ENCODE measurements at places on chromosomes 1 and 21.

- no peak for DNase-seq
These were observed 56.4 kb upstream of the TPTE start for GRCh38 chr21:10464975-10465374.

DNA sequence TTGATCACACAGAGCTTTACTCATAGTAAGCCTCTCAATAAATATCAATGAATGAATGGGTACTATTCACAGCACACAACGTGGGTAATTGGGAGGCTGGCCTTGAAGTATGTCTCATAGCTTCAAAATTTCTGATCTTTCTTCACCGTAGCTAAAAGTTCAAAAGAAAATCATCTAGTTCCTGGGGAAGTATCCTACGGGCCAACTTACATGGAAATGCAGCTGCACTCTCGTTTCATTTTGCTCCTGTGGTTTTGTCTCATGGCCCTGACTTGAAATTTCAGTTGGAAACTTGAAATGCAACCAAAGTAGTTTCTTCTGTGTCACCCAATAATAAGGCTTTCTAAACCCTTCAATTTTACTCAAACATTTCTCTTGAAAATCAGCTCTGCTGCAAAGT is 76.1 kb upstream of the CNIH3 start:
- no peak for DNase-seq

DNA sequence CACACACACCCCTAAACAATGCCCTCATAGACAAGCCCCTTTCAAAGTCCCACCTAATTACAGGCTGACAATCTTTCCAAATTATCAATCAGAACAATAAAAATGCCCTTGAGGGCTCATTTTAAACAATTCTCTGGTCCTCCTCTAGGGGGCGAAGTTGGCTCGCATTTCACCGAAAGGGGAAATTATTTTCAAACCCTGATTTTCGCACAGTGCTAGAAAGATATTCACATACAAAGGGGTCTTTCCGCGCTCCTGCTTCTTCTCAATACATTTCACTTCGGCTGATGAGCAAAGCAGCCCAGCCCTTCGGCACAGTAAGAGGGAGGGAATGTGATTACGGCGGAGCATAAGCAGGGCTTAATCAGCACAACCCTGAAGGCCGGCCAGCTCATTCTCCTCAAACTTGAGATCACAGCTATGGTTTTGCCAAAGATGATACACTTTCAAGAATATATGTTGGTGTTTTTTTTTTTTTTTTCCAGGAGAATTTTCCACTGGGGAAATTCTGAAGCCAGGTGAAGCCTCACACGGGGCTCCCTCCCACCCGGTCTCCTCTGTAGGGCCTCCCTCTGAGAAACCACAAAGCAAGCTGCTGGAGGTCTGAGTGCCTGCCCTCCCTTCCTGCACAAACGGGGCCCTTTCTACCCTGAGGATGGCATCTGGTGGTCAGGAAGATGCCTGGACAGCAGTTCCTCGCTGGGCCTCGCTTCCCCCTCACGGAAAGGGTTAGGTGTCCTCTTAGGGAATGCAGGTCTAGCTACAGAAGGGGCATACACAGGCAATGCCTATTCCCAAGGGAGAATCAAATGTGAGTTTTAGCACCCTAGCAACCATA is 66.9 kb downstream of the GNG12 start:
- peak; percentile 56 for DNase-seq

DNA sequence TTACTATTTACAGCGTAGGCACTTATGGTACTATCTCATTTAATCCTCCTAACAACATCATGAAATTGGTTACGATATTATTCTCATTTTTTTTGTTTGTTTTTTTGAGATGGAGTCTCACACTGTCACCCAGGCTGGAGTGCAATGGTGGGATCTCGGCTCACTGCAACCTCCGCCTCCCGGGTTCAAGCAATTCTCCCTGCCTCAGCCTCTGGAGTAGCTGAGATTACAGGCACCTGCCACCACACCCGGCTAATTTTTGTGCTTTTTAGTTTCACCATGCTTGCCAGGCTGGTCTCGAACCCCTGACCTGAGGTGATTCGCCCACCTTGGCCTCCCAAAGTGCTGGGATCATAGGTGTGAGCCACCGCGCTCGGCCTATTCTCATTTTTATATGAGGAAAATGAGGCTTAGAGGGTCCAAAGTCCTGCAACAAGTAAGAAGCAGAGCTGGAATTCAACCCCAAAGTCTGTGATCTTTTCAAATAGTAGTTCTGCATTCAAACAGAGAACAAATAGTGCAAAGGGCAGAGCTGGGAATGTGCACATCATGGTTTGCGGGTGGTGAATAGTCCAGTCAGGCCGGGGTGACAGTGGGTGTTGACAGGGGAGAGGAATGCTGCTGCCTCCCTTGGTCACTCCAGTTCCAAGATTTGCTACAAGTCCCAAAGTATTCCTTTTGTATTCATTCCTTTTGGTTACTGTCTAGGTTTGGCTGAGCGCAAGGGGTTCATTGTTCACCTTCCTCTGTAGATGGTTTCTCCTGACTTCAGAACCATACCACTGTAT is 4.6 kb downstream of the PRUNE1 start:
- DNase-seq: no peak

GRCh38 chr1:183195142-183195574 is 9.1 kb downstream of the LAMC2 start:
- DNase-seq: no peak

DNA sequence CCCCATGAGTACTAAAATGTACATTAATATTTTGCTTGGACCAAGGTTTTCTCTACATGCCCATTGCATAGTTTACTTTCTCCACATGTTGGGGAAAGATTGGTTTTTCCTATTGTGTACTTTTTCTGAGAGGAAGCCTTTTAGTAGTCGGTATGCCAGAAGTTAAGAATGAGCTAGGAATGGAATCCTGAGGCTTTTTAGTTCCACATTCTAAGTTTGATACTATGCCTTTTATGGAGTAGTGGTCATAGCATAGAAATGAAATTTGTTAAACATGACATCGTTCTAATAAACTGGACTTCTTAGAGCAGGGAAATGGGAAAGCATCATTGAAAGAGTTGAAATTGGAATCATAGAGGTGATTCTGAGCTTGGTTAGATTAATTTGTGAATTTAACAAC is 64.3 kb downstream of the BCL9 start:
- DNase-seq: no peak

DNA sequence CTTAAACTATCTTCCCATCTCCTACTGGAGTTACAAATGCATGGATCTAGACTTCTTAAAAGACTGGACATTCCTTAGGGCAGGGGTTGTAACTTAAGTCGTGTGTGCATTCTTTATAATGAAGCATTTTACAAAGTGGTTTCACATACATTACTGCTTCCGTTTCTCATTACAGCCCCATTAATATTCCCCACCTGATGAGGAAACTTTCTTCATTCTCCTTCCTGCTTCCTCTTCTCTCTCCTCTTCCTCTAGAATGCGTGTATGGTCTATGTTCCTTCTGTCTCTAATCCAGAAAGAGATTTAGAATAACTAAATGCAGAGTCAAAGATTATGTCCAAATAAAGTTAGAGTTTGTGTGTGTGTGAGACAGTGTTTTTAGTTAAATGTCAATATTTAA is 1.8 kb upstream of the CAP1 start:
- no peak for DNase-seq

GRCh38 chr1:238205045-238205662 is 314.4 kb upstream of the ZP4 start:
- DNase-seq: no peak

GRCh38 chr1:33237579-33237978 is 18.7 kb upstream of the ZNF362 start:
- DNase-seq: peak; percentile 17

- DNase-seq: no peak
These were observed 516.6 kb downstream of the SMYD3 start for GRCh38 chr1:245990315-245991022.

GRCh38 chr1:225860876-225861441 is 21.2 kb downstream of the TMEM63A start:
- no peak for DNase-seq

- DNase-seq: no peak
These were observed 265.1 kb upstream of the CAMK1G start for GRCh38 chr1:209318181-209319056.

DNA sequence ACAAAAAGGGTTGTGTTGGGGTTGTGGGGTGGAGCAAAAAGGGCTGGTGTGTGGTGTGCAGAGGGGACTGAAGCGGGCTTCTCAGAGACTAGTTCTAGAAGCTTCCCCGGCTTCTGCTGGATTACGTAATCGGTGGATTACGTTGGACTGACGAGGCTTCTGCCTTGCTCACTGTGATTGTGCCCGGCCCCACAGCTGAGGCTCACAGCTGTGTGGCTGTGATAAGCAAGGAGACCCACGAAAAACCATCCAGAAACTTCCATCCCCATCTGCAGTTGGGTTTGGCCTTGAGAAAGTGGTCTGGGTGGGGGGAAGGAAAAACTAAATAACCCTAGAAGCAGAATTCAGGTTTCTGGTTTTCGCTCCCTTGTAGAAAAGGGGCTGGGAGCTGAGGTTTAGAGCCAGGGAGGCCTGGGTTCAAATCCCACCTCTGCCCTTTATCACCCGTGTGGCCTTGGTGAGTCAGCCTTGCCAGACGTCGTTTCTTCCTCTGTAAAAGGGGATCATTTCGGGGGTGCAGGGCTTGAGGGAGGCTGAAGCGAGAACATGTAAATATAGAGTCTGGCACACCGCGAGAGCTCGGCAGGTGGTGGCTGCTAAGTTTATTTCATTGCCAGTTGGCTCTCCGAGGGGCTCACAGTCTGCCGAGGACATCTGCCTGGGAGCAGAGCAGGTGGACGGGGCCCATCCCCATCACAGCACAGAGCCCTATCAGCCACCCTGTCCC is 30.4 kb upstream of the DISP3 start:
- DNase-seq: no peak

DNA sequence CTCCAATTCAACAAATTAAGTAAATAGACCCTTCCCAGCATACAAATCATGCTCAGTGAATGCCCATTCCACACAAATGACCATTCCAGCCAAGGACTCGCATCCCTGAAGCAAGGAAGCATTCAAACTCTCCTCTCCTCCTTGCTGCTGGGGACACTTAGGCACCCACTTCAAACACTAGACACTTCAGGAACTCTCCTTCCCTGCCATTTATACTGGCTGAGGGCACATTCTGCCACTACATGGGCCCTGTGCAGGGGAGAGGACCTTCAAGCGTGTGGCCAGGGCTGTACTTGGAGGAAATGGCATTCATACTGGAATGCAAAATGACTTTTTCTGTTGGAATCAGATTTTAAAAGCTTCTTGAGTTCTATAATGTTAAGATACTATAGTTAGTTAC is 22.3 kb downstream of the GJA5 start:
- DNase-seq: no peak

DNA sequence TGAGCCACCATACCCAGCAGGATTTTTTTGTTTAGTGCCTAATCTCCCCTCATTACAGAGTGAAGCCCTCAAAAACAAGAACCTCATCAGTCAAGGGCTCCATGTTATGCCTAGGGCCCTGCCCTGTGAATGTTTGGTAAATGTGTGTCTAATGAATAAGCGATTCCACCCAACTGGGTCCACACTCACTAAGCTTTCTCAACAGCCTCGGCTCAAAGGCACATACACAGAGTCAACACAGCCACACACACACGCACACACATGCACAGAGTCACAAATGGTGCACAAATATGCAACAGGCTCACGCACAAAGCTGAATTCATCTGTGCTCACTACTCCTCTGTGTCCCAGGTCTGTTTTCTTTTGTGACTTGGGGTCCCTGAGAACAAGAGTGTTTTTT is 11.7 kb upstream of the SYNC start:
- no peak for DNase-seq

GRCh38 chr1:18820791-18821641 is 38.4 kb downstream of the TAS1R2 start:
- peak; percentile 69 for DNase-seq

DNA sequence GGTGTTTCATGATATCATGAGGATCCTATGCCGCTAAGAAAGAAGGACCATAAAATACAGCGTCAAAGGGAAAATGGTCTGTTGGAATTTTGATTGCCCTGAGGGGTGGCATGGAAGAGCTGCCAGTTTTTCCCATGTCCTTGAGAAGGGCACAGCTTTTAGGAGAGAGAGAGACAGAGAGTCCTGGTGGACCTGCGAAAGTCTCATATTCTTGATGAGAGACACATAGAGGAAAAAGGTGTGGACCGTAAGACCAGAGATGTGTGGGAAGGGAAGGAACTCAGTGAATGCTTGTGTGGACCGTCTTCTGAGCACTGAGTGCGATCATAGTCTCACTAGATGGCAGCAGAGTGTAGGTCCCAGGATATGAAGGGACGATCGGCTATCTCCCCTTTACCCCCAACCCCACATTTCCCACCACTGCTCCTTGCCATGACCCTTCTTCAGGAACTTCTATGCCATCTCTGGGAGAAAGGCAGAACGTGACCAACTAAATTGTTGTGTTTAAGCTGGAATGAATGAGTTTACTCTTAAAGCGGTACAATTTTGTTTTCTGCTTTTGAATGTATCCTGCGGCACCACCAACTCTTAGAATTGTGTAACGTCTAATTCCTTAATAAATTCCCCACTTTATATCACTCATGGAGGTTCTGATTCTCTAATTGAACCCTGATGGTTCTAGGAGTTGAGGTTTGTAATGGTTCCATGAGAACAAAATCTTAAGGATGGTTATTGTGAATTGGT is 117.7 kb downstream of the CTH start:
- peak; percentile 28 for DNase-seq

GRCh38 chr1:97926017-97926708 is 5.3 kb upstream of the DPYD start:
- DNase-seq: peak; percentile 60

- DNase-seq: no peak
These were observed 403.2 kb upstream of the B3GALT2 start for GRCh38 chr1:193589597-193590040.

- no peak for DNase-seq
These were observed 1.3 kb upstream of the RD3 start for GRCh38 chr1:211493133-211493871.

DNA sequence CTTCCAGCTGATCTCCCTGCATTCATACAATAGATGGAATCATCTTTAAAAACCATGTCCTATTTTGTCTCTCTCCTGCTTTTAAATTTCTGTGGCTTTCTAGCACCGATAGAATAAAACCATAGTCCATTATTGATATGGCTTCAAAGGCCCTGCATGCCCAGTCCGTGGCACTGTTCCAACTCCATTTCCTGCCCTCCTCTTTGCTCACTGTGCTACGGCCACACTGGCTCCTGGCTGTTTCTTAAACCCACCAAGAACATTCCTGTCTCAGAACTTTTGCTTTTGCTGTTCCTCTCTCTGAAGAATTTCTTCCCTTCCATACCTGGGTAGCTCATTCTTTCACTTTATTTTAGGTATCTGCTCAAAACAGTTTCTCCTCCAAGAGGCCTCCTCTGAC is 7.2 kb downstream of the SLAMF1 start:
- no peak for DNase-seq

GRCh38 chr1:179141592-179142251 is 59.9 kb downstream of the TOR3A start:
- peak; percentile 23 for DNase-seq

Measured in activated CD4-positive, alpha-beta T cell treated with anti-CD3 and anti-CD28 coated beads, Interleukin-10, Interleukin-2, amounts not matched to agents 100 ng/mL and 50 ng/mL, durations not matched to agents 16 hours and 8 hours (primary cell).